ENCODE measurements at places on chromosomes 12 and 14.
A peak's percentile ranks its signal among the peaks of the same experiment; 100 is the strongest.

- no peak for DNase-seq
Measured at GRCh38 chr14:77100961-77101360, 2.9 kb downstream of the CIPC start.

DNA sequence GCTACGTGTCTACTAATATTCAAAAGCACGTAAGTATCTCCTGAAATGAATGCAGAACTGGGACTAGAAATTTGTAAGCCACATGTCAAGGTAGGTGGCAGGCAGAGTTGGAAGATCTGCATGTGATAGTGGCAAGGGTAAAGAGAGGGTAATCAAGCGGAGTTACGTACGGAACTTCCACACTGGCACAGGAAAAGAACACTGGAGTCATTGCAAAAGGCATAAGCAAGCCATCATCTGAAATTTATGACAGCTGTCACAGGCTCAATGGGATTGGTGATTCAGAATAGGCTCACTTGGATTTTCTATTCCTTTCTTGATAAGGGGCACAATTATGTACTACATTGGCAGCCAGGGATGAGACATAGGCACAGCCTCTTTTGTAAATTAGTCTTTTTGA lies 245.3 kb downstream of the PDZRN4 start:
- no peak for DNase-seq

GRCh38 chr12:79358716-79359300 lies 332.0 kb downstream of the PAWR start:
- DNase-seq, result no peak

DNA sequence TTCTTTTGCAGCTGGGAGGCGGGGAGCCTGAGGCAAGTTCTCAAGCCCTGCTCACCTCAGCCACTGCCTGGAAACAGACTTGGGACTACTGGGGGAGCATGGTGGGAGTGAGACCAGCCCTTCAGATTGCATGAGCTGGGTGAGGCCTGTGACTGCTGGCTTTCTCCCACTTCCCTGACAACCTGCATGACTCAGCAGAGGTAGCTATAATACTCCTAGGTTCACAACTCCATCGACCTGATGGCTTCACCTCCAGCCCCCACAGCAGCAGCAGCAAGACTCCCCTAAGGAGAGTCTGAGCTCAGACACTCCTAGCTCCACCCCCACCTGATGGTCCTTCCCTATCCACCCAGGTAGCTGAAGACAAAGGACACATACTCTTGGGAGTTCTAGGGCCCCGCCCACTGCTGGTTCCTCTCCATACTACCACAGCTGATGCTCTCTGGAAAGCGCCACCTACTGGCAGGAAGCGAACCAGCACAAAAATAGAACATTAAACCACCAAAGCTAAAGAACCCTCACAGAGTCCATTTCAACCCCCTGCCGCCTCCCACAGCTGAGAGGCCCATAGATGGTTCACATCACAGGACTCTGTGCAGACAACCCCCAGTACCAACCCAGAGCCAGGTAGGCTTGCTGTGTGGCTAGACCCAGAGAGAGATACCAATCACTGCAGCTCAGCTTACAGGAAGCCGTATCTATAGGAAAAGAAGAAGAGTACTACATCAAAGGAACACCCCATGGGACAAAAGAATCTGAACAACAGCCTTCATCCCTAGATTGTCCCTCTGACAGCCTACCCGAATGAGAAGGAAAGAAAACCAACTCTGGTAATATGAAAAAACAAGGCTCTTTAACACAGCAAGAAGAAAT lies 68.7 kb downstream of the RPAP3 start:
- DNase-seq, result peak; percentile 43

- DNase-seq, result no peak
Measured at GRCh38 chr14:102731101-102731870, 46.0 kb upstream of the TRAF3 start.

- no peak for DNase-seq
Measured at GRCh38 chr12:99910342-99910741, 74.4 kb downstream of the ANKS1B start.

Data from posterior cingulate gyrus (tissue), 11 donors.